T-helper 2 cell treated with Interferon-gamma antibody and Interleukin-4, amounts not matched to agents 5 μg/mL and 100 μg/mL, for 36 hours (primary cell): ENCODE measurements at places on chromosomes 1 and 21.
A peak's percentile ranks its signal among the peaks of the same experiment; 100 is the strongest.

DNA sequence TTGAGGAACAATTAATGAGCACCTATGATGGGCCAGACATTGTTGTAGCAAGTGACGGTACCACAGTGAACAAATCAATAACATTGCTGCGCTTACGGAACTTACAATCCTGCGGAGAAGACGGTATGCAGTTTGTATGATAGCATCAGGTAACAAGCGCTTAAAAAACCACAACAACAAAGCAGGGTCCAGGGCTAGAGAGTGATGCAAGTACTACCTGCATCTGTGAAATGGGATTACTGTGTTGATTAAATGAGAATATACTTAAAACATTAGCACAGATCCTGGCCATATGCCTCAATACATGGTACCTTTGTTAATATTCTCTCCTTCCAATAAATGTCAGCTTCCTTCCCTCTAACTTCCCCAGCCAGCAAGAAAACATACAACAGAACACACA is 110.6 kb upstream of the ADAR start:
- no peak for DNase-seq

DNA sequence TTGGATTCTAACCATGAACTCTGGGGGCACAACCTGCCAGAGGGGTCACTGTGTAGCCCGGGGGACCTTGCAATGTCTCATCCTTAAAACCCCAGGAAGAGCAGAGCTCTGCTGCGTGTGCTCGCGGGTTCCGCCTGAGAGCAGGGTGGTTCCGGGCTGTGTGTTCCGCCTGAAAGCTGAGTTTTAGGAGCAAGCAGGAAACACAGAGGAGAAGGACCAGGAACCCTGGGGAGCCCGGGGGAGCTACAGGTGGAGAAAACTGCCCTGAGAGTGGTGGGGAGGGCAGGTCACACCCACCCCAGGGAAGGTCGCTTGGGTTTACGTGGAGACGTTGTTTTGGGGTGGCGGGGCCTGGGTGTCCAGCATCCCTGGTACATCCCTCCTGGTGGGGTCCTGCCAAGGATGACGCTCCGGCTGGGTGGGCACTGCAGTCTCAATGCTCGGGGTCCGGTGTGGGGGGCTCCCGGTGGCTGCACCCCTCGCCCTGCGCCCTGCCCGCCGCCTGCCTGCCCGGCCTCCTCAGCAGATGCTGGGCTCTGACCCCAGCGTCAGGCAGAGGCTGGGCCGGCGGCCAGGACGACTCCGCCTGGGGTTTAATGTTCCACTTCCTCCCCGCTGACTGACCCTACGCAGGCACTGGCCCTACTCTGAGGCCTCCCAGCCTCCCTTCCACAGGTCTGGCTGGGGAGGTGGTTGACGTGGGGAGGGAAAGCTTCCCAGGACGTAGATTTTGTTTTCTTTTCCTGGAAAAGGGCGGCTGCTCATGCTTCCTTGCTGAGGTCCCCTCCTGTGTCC is 17.3 kb upstream of the C1orf159 start:
- no peak for DNase-seq

GRCh38 chr1:52707927-52708655 is 9.9 kb upstream of the COA7 start:
- DNase-seq = no peak

- no peak for DNase-seq
Observed at GRCh38 chr21:32246571-32247140, 32.2 kb downstream of the MIS18A start.

DNA sequence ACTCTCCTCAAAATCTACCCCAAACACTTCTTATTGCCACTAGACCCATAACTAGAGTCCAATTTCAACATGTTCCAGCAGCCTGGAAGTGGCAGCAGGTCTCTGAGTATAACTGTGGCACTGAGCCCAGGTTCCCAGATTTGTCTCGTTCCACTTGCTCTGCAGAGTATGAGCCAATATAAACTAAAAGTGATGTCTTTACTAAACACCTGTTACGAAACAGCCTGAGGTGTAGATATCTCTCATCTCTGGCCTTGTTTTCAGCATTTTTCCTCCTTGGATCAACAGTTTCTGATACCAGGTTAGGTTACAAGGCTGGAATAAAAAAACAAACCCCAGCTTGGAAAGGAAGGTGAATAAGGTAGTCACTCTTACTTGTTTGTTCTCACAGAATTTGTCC is 25.2 kb upstream of the PRDX6 start:
- no peak for DNase-seq

DNA sequence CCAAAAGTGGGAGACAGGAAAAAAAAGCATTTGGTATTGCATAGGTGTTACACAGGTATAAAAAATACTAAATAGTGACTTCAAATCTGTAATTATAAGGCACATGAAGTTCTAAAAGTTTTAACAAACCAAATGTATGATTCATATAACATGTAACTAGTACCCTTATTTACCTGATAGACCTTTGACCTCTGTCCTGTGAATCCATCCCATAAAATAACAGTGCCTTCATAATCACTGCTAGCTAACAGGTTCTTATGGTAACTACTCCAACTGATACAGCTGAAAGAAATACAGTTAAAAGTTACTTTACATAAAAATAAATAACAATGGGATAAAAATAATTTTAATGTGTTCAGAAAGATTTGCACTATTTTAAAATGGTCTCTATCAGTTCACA is 163.5 kb downstream of the COP1 start:
- no peak for DNase-seq

- no peak for DNase-seq
Observed at GRCh38 chr1:237568955-237569354, 321.8 kb downstream of the ZP4 start.

DNA sequence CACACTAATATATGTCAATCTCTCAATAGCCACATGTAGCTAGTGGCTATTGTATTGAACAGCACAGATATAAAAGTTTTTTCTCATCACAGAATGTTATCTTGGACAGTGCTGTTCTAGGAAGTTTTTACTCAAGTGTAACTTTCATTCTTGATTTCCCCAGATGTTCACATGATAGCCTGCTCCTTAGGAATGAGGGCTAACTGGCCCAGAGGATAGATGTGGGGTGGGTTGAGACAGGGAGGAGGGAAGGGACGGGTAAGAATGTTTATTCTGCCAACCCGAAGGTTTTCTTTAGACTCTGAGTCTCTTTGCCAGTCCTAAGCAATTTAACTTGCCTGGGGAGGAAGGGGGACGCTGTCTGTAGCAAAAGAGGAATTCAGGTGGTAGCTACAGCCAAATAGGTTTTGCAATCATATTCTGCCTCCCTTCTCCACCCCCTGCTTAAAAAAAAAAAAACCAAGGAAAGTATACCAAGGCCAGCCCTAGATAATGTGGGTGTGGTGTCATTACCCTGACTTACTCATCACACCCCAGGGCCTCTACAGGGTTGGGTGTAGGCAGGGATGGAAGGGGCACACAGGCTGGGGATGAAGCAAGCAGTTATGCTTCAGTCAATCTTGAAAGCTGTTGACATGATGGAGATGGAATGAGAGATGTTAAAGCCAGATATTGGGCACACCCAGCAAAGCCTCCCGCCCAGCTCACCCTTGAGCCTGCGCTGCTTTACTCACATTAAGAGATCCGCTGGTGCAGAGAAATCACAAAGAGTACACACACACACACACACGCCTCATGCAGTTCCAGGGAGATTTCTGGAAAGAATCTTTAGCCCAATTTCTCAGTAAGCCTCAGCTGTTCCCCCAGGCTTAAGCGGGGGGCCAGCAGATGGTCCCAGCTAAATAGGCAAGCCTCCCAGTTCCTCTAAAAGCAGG is 59.9 kb downstream of the PLXNA2 start:
- peak; percentile 10 for DNase-seq

GRCh38 chr1:87872189-87872588 is 543.5 kb downstream of the LMO4 start:
- DNase-seq = no peak

DNA sequence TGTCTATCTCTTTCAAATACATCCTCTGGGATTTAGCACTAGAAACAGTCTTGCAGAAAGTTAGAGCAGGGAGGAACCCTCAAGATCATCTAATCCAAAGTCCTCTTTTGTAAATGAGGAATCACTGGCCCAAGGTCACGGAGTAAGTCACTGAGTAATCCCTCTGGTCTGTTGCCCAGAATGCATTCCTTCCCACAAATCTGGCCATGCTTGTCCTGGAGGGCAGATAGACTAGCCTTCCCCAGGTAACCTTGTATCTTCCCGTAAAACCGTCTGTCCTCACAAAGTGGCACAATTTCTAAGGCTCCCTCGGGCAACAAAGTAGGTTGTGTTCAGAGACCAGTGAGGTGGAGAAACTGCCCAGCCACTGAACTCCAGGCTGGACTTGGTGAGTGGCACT is 46.2 kb downstream of the DDR2 start:
- no peak for DNase-seq

DNA sequence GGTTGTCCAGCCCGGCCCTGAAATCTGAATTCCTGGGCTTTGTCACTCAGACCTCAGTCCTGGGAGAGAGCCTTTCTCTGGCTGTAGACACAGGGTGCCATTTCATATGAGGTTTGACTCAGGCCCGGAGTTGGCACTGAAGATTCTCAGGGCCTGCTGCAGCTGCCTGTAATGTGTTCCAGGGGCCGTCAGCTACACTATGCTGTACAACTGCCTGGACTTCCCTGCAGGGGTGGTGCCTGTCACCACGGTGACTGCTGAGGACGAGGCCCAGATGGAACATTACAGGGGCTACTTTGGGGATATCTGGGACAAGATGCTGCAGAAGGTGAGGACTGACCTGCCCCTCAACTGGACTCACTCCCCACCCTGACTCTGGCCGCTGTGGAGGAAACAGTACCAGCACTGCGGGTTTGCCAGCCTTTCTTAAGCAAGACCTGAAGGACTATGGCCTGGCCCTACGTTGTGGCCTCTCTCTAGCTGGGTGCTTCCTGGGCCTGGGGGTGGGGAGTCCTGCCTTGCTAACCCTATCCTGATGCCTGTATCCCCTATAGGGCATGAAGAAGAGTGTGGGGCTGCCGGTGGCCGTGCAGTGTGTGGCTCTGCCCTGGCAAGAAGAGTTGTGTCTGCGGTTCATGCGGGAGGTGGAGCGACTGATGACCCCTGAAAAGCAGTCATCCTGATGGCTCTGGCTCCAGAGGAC is 18.9 kb downstream of the FAAH start:
- DNase-seq = no peak

DNA sequence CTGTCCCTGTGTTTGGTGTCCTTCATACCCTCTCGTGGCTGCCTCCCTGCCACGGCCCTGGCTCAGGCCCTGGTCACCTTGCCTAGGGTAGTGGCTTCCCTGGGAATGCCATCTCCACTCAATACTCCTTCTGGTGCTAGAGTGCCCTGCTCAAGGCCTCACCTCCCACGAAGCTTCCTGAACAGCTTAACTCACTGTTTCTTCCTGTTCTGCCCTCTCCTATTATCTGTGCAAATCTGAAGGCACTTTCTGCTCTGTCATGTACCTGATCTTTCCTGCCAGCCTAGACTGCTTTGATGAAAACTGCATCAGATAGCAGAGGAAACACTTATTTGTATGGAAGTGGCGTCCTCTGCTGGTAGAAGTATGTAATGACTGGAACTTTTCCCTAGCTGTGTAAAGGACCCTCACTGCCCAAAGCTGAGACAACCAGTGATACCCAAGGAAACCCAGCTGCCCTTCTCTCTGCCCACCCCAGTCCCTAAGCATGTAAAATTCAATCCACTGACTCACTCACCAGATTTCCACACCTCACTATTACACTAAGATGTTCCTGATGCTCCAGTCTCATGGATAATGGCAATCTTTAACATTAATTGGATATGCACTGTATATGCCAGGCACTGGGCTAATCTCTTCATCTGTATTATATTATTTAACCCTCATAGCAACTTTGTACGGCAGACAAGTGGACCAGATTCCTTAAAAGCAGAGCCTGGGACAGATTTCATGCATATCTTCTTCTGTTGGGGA is 36.2 kb upstream of the BTG2 start:
- DNase-seq = peak; percentile 54

- DNase-seq = no peak
Observed at GRCh38 chr1:185349556-185349955, 32.5 kb upstream of the IVNS1ABP start.

GRCh38 chr1:176165573-176165972 is 41.5 kb downstream of the COP1 start:
- no peak for DNase-seq

DNA sequence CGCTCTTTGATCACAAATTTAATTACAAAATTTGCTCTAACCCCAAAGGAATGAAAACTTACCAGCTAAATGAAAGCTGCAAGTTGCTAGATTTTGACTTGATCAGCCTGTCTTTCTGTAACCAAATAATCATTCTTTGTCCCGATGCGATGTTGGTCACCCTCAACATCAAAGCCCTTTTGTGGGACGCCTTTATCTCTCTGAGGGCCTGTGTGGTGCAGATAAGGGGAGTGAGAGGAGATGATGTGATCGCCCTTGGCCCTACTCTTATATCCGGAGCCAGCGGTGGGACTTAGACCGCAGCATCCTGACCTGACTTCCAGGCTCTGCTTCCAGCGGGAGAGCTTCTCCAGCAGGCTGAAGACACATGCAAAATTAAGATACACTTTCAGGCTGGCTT is 19.3 kb upstream of the UMODL1 start:
- DNase-seq = no peak

DNA sequence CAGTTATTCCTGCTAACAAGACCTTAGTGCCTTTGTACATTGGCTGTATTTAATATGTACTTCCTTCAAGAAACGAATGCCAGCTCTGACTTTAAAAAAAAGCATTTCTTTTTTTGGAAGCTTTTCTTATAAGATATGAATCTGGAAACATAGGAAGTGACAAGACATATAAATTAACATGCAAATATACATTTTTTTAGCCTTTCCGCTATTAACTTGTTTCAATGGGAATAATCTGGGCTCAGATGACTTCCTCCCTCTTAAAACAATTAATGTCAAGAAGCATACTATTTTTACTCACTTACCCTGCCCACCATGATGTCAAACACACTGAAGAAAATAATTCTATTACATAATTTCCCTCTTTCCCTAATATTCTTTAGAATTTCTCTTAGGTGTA is 1.4 kb downstream of the DENND1B start:
- DNase-seq = no peak

- DNase-seq = no peak
Observed at GRCh38 chr1:233512538-233512937, 101.4 kb upstream of the KCNK1 start.
